ENCODE measurements at places on chromosomes 7 and 10.

DNA sequence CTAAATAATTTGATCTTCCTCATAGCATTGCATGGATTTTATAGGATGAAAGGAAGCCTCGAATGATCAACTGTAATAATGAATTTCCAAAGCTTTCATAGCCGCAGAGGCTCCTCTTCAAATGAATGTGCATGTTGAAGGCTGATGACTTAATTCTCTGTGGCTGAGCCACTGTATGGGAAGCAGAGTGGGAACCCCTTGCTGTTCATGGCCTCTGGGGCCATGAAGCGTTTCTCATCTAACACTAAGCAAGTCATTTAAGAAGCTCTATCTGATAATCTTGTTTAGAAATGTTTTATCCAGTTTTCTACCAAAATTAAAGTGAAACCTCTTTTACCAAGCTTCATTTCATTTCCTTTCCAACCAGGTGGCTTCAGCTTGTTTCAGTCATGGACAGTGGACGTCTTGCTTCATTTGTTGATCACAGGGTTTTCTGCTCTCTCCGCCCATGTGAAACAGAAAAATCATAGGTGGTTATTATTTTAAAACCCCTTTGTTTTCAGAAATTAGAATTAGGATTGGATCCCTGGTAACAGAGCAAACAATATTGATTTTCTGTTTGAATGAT is 10.3 kb upstream of the ADARB2 start:
- DNase-seq: no peak

- no peak for DNase-seq
Observed at GRCh38 chr7:80392229-80393169, 119.4 kb downstream of the GNAT3 start.

GRCh38 chr7:28957064-28957750 is 923 bp downstream of the TRIL start:
- DNase-seq: peak; percentile 61

GRCh38 chr7:116242759-116243158 is 32.4 kb downstream of the TES start:
- no peak for DNase-seq

GRCh38 chr10:4170181-4170580 is 385.2 kb upstream of the KLF6 start:
- DNase-seq: no peak

DNA sequence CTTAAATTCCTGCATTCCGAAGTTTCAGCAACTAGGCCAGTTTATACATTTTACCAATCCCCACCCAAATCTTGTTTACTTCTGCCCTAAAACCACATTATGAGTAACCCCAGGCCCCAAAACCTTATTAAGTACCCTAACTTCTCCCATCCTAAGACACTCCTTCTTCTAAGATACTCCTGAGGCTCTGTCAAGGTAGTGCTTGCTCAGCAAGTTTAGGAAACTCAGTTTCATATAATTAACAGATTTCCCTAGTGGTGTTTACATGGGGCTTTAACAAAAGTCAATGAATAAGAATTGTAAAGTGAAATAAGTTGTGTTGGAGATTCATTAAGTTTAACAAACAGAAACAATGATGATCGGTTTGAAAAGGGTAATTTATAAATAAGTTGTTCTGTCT is 77.8 kb downstream of the CPEB3 start:
- DNase-seq: no peak

GRCh38 chr7:55120501-55121198 is 101.8 kb downstream of the EGFR start:
- no peak for DNase-seq

- DNase-seq: peak; percentile 72
Observed at GRCh38 chr7:91656541-91657482, 223.7 kb downstream of the MTERF1 start.

DNA sequence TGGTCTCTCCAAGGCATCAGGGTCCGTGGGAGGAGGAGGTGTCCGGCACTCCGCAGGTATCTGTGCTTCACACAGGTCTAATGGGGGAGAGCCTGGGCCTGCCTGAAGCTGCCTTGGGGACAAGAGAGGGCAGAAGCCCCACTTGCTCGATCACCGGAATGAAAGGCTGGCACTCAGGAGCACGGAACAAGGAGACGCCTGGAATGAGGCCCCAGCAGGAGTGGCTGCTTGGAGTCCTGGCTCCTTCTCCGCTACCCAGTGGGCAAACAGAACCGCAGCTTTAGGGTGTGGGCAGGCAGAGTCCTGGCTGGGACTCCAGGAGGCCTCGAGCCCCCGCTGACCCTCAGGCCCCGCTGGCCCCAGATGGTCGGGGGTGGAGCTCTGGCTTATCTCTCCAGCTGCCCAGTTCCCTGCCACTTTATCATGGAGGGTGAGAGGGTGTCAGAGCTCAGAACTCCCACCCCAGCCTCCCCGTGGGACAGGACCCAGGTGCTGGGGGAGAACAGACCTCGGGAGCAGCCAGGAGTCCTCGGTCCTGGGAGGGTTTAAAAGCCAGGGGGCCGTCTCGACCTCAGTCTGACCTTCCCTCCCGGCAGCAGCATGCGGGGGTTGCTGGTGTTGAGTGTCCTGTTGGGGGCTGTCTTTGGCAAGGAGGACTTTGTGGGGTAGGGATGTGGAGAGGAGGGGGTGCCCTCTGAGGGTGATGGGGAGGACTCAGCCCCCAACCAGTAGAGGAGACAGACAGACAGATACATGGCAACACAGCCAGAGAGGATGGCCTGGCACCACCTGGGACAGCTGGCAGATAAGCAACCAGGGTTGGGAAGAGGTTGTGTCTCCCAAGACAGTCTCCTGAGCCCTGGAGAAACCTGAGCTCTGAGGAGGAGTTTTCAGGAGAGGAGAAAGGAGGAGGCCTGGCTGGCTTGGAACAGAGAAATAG is at the start of gene CPA1:
CPA1 (plus strand) TSS at position 574 of the 940 bp plus-strand sequence; CDS start at position 601, 27 bp downstream.
- peak; percentile 69 for DNase-seq

DNA sequence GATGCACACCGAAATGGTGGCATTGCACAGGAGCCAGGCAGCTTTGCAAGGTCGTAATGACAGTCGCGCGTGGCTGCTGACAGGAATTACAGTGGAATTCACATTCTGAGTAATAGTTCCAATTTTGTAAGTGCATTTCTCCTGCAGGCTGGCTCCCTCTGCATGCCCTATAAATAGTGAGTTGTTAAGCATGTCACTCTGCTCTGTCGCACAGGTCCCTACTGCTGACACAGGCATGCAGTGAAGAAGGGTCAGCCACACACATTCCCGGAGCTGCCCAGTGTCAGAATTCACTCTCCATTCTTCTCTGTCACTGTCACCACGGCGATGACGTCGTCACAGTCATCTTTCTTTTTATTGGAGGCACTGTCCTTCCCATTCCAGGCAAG is 49.2 kb upstream of the SHH start:
- no peak for DNase-seq

GRCh38 chr7:141409801-141410329 is 141.3 kb upstream of the AGK start:
- DNase-seq: no peak
